ENCODE measurements at places on chromosomes 3 and 15.

DNA sequence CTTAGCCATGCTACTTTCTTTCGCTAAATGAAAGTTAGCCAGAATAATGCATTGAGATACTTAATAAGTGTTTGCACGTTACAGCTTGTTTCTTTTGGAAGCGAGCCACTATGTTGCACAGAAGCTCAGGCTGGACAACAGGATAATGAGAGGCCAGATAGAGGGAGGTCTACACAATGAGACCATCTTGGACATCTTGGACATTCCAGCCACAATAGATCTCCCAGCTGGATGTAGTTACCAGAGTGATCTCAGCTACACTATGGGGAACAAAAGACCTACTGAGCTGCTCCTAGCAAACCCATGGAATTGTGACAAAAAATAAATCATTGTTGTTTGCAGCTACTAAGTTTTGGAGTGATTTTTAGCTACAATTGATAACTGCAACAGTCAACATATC lies 540.1 kb upstream of the SEMA6D start:
- no peak for DNase-seq

DNA sequence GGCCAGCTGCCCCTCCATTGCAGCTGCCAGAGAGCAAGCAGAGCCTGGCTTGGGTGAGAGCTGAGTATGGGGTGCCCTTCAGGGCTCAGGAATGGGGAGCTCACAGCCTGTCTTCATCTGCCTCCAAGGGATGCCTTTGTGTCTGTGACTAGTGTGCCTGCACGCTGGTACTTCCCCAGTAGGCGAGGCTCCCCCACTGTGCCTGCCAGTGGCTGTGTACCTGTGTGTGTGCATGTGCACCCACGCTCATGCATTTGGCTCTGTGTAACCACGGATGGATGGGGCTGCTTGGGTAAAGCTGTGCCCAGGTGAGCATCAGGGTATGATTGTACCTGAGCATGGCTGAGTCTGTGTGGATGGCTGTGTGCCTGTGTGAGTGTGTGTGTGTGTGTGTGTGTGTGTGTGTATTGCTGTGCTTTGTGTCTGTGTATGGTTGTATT lies 2.3 kb upstream of the GRM2 start:
- DNase-seq = no peak

GRCh38 chr3:179093807-179094206 lies 22.2 kb upstream of the ZMAT3 start:
- no peak for DNase-seq

DNA sequence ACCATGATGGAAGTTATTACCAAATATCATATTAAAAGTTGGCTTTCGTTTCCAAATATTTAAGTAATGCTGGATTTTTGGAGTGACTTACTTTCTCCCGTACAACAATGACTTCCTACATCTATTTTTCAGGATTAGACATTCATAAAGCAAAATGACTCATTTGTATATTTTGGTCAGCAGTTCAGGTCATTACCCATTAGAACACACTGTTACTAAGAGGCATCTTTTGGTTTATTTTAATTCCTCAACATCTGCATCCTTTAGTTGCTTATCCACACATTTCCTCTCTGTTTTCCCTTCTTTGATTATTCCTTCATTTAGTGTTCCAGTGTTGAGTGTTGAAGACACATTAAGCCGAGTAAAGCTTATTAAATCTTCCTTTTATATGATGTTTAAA lies 348.2 kb downstream of the NAALADL2 start:
- DNase-seq = no peak

DNA sequence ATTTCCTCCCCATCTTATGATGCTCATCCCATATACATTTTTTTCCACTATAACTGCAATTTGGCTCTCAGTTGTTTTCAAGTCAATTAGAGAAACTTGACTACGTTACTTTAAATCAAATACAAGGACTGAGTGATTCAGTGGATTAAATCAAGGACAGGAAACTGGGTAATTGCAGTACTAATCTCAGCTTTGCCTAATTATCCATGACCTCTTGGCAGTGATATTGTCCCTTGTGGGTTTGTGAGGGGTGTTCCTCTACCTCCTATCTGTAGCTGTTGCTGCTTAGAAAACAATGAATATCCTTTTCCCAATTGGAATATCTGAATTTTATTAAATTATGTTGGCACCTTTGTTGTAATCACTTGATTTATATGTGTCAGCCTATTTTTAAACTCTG lies 79.4 kb downstream of the ZPLD1 start:
- no peak for DNase-seq

- no peak for DNase-seq
These were observed 100.8 kb upstream of the CHMP2B start for GRCh38 chr3:87126321-87126720.

- DNase-seq = no peak
These were observed 312.4 kb upstream of the SEMA6D start for GRCh38 chr15:47404877-47405276.

- no peak for DNase-seq
These were observed 121.4 kb upstream of the MEIS2 start for GRCh38 chr15:37221671-37222145.

GRCh38 chr15:65862682-65863081 lies 6.6 kb upstream of the RAB11A start:
- peak; percentile 29 for DNase-seq

DNA sequence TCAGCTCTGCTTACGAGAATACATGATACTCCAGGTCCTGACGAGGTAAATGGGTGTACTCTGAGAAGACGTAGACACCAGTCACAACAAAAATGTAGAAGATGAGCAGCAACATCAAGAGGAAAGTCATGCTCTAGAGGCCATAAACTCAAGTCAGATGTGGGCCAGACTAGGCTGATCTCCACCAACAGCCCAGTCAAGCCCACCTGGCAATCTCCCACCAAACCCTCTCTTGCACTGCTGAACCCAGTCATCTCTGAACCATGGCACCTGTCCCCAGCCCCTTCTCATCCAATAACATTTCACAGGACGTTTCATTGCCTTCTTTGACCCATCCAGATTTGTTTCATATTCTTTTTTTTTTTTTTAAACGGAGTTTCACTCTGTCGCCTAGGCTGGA lies 10.8 kb upstream of the PDIA3 start:
- no peak for DNase-seq

DNA sequence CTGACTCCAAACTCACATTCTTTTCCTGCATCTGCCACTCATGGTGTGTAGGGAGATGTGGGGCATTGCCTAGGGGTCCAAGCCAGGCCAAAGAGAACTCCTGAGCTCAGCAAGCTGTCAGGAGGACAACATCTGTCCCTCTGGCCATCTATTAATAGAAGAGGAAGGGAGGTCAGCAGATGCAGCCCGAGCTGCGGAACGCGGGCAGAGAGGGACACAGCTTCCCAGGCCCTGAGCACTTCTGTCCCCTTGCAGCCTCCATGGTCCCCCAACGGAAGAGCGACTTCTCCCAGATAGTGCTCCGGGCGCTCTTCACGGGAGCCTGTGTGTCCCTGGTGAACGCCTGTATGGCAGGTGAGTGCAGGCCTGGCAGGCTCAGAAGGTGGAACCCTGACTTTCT lies 37.3 kb upstream of the PDE8A start:
- no peak for DNase-seq

GRCh38 chr3:61080737-61081445 lies 170.4 kb downstream of the FHIT start:
- DNase-seq = no peak

- no peak for DNase-seq
These were observed 393 bp downstream of the ERICH6 start for GRCh38 chr3:150703299-150703755.

DNA sequence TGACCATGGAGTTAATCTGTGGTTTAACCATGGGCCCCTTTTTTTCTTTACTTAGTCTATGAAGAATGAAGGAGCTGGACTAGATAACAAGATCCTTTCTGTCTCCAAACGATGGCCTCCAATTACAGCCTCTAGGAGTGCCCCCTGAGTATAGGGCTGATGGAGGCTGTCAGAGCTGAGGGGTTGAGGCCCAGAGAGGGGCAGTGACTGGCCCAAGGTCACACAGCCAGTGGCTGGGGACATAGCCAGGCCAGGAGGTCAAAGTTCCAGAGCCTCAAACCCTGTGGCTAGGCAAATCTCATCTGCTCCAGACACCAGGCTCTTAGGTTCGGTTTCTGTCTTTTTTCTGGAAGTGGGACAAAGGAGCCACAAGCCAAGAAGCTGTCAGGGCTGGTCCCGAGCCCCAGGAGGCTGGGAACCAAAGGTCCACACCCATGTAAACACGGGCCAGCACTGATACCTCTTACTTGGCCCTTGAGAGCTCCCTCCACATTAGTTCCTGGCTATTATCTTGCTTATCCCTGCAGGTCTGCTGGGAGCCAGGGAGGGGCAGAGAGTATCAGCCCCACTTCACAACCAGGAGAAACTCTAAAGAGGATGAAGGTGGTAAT lies 10.3 kb downstream of the RHOV start:
- DNase-seq = no peak

Data from stimulated activated CD4-positive, alpha-beta T cell treated with anti-CD3 and anti-CD28 coated beads, Interleukin-1b, Interleukin-23, amount 100 ng/mL, for 1 hour (primary cell).